ENCODE measurements at places on chromosomes 4 and X.

DNA sequence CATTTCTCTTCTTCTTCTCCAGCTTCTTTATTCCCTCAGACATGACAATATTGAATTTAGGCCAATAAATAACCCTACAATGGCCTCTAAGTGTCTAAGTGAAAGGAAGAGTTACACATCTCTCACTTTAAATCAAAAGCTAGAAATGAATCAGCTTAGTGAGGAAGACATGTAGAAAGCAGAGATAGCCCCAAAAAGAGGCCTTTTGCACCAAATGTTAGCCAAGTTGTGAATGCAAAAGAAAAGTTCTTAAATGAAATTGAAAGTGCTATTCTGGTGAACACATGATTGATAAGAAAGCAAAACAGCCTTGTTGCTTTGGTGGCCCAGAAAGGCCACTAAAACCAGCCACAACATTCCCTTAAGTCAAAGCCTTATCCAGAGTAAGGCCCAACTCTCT, 146.2 kb upstream of the HHIP start:
- DNase-seq = no peak

DNA sequence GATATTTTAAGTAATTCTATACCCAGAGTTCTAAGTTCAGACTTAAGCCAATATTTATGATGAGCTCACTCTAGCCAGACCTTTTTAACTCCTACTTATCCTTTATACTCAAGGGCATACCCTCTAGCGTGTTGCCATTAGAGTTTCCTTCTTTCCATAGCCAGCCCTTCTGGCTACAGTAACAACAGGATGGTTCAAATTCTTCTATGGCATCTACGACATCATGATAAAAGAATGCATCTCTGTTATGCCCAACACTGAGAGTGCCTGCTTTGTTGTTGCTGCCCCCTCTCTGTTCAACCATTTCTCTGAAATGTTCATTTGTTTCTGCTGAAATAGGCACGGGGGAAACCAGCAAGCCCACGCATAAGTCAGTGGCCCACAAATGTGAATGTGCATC, 104.5 kb downstream of the UBE2NL start:
- DNase-seq = no peak

DNA sequence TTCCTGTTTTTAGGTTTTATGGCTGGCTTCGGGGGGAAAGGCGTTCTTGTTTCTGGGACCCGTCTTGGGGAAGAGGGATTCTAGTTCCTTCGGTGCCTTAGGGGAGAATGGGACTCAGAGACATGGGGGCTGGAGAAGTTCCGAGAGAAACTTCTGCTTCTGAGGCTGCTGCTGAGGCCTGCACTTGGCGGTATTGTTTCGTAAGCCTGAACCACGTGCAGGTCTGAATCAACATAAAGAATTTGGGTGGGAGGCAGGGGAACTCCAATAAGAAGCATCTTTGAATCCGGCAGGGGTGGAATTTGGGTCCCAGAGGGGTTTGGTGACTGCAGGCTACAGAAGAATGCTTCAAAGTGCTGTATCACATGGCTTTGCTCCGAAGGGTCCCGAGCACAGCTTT, 15.1 kb downstream of the XG start:
- DNase-seq = no peak

DNA sequence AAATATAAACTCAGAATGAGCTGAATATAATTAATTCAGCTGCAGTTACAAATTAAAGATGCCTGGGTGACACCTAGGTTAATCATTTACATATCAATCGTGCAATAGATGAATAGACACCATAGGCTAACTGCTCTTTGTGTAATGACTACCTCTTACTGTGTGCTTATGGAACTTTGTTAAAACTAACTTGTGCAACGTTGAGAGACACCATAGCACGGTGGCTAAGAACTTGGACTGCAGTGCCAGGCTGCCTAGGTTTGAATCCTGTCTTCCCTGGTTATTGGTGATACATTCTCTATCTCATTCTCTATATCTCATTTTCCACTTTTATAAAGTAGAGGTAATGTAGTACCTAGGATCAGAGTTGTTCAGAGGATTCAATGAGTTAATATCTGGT, 46.9 kb downstream of the SMAD1 start:
- no peak for DNase-seq
